Panc1 (cell line): ENCODE measurements at places on chromosomes 16 and 17.

GRCh38 chr17:16583781-16584180 lies 14.8 kb upstream of the ZNF287 start:
- DNase-seq, result no peak

GRCh38 chr17:79775632-79776031 lies 2.3 kb upstream of the CBX2 start:
- DNase-seq, result no peak

- no peak for DNase-seq
These were observed at the start of gene SMTNL2 for GRCh38 chr17:4584101-4584916. TSS of gene SMTNL2 (plus strand) at chr17:4584529. CDS start at chr17:4584606, 77 bp downstream.

DNA sequence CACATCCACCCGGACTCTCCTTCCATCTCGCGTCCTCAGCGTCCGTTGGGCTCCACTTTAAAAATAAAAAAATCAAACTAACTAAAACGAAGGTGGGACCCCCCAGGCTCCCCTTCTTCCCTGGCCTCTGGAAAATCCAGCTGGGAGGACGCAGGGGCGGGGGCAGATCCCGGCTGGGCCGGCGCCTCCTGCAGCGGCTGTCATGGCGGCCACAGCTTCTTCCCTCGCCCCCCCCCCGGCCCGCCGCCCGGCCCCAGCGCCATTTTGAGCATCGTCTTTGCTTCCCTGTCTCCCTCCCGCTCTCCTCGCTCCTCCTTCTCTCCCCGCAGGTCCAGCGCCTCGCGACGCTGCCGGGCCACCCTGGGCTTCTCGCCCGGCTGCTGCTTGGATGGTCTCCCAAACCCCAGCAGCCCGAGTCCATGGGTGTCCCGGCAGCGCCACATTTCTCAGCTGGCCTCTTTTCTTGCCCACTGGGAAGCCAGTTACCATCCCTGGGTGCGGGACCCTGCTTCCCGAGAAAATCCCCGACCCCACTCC lies 3.3 kb downstream of the HOXB2 start:
- no peak for DNase-seq

DNA sequence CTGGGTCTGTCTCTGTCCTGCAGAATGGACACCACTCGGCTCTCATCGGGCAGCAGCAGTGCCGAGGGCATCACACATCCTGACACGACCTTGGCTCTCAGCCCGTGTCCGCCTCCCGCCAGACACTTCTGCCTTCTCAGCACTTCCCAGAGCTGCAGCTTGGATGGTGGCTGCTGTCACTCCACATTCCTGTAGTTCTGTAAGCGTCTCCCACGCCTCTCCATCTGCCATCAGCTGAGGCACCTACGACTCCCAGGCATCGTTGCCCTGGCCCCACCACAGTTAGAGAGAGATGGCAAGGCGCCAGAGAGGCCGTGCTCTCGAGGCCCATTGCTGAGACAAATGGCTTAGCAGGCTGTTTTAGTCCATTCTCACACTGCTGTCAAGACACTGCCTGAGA lies 195.9 kb upstream of the CHMP6 start:
- no peak for DNase-seq

DNA sequence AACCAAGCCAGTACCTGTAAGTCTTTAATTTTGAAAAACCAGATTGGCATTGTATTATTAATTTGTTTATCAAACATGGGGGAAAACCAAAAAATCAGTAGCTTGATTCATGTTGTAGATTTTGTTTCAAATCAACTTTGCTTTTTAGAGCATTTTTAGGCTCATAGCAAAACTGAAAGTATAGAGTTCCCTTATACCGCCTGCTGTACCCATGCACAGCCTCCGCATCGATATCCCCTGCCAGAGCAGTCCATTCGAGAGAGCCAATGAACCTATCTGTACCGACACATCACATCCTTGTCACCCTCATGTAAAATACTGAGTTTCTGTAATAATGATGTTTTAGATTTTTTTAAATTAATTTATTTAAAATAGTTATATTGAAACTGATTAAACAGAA lies 16.2 kb upstream of the MRC2 start:
- no peak for DNase-seq

GRCh38 chr16:83994087-83994486 lies 26.0 kb downstream of the NECAB2 start:
- no peak for DNase-seq
